ENCODE measurements at places on chromosomes 4 and X.

- no peak for DNase-seq
Observed at GRCh38 chr4:187451776-187452175, 543.8 kb upstream of the ZFP42 start.

- no peak for DNase-seq
Observed at GRCh38 chr4:90002441-90003062, 107.9 kb downstream of the MMRN1 start.

DNA sequence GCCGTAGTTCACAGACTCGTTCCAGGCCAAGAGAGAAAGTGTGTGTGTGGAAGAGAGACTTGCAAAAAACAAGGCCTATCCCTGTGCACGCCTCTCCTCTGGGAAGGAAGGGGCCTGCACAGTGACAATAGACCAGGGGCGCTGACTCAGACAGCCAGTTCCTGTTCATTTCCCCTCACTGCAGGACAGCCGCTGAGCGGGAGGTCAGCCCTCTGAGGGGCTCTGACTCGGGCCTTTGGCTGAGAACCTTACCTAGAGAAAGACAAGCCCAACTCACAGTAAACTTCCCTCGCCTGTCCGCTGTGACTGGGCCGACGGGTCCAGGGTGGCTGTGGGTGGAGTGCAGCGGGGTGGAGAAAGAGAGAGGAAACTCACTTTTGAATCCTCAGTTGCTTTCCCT is 52.1 kb downstream of the RTL5 start:
- no peak for DNase-seq

DNA sequence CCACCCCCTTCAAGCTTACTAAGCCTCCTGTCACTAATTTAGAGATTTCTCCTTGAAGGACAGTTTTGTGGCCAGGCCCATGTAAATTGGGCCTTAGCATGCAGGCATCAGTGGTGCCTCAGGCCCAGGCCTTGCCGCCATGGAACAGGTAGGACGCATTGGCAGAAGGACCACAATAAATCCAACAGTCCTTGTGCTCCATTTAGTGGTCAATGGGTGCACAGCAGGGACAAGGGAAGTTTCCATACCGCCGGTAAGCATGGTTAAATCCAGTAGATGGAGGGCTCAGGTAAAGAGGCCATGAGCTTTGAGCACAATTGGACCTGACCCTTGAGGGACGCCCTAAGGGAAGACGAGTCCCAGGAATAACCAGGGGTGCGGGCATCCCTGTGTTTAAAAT is 97.3 kb downstream of the UGT2B28 start:
- DNase-seq = no peak

DNA sequence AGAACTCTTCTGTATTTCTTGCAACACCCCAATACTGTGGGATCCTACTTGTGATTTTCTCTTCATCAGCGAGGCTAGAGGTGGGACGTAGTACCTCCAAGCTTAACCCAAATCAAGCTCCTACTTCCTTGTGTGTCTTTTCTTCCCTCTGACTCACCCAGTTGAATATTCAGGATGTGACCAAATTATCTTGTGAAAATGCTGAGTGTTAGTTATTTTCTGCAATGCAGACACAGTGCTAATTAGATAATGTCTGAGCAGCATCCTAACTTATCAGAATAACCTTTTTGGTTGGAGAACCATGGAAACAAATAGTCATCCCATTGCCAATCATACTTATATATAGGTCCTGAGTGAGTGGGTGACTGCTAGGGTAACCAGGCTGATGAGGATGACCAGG is 2.4 kb downstream of the MEPE start:
- DNase-seq = no peak

GRCh38 chr4:6938647-6939271 is 29.1 kb downstream of the TBC1D14 start:
- DNase-seq = no peak

GRCh38 chrX:125326599-125326998 is 6.9 kb downstream of the TEX13C start:
- no peak for DNase-seq

GRCh38 chr4:61201561-61201960 is 1.4 kb downstream of the ADGRL3 start:
- no peak for DNase-seq

DNA sequence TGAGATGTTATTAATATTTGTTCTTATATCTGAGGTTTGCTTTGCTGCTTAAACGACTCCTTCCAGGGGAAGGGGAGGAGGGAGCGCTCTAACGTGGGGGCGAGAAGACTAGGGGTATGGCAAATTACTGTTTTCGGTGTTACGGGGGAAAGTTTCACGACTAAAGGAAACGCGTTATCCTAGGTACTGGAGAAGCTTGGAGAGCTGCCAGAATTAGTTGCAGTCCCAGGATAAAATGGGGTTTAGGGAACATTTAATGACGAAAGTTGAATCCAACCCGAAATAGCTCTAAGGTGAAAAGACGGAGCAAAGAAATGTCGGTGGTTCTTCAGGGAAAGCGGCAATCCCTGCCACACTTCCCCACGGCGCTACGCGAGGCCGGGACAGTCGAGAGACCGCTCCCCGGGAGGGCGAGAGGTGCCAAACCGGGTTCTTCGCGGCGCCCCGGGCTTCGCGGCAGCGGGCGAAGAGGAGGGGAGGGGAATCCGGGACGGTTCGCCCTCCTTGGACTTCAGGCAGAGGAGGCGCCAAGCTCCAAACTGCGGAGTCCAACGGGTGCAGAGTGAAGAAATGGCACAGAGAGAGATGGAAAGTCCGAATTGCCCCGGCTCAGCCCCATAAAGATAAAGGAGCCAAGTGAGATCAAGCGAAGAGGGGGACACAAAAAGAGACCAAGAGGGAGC is 724 bp downstream of the THOC2 start:
- DNase-seq = no peak

DNA sequence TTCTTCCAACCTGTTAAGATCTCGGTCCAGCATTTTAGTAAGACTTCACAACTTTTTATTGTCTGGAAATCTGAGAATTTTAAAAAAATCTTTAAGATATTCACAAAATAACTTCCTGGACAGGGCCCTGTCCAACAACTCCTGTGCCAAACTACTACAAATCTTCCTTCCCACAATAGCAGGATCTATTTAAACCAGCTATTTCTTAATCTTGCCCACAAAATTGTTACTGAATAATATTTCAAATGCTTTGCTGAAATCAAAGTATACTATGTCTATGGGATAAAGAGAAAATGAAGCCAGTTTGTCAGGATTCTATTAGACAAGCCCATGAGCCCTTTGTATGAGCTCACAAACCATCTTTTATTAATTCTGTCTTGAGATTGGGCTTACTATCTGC is 104.1 kb upstream of the DDIT4L start:
- no peak for DNase-seq

- no peak for DNase-seq
Observed at GRCh38 chr4:11440481-11441193, 11.9 kb upstream of the HS3ST1 start.

GRCh38 chr4:154660052-154660451 is 47.6 kb upstream of the FGG start:
- DNase-seq = no peak

DNA sequence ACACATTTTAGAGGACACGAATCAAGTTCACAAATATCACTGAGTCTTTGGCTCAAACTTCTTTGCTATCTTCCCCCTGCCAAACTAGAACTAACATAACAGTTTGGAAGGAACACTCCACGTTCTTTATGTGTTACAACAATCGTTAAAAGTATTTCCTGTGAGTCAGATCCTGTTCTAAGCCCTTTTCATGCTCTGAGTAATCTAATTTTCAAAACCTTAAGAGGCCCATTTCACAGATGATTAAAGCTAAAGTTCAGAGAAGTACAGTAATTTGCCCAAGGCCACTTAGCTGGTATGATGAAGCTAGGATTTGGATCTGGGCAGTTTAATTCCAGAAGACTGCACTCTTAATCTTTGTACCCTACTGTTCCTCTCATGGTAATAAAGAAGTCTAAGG is 854.4 kb upstream of the INTU start:
- DNase-seq = no peak

- no peak for DNase-seq
Observed at GRCh38 chr4:130359542-130359941, 1263.6 kb downstream of the C4orf33 start.

GRCh38 chr4:180493299-180493698 is 1749.9 kb upstream of the TENM3 start:
- no peak for DNase-seq

GRCh38 chr4:921830-922331 is 10.2 kb downstream of the GAK start:
- DNase-seq = no peak

DNA sequence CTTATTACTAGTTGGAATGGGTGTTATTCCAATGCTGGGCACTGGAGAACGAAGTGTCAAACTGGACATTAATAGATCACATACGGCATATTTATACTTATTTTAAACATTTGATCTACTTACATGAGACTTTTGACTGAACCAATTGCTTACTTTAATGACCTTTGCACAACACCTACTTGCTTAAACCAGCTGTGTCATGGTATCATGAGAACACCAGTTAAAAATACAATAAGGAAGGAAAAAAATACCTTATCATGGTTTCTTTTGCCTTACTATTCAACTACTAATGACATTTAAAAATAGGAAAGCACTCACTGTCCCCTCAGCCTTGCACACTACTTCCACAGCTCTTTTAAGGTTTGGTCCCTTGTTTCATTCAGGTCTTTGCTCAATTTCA is 146.9 kb downstream of the FAM13A start:
- DNase-seq = no peak

DNA sequence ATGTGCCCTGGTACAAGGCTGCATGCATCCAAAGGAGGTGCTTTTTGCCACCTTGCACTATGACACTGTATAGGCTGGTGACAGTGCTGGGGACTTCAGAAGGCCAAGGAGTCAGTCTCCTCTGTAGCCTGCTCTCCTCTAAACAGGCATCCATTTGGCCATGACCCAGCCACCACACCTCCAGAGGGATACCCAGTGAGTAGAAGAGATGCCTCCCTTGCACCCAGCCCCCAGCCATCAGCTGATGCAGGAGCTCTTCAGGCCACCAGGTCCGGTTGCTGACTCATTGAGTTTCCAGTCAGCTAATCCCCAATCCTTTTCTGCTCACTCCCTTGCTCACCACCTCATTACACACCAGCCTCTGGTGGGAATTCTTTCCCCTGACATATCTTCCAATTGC is 99.8 kb downstream of the PJA1 start:
- DNase-seq = no peak

DNA sequence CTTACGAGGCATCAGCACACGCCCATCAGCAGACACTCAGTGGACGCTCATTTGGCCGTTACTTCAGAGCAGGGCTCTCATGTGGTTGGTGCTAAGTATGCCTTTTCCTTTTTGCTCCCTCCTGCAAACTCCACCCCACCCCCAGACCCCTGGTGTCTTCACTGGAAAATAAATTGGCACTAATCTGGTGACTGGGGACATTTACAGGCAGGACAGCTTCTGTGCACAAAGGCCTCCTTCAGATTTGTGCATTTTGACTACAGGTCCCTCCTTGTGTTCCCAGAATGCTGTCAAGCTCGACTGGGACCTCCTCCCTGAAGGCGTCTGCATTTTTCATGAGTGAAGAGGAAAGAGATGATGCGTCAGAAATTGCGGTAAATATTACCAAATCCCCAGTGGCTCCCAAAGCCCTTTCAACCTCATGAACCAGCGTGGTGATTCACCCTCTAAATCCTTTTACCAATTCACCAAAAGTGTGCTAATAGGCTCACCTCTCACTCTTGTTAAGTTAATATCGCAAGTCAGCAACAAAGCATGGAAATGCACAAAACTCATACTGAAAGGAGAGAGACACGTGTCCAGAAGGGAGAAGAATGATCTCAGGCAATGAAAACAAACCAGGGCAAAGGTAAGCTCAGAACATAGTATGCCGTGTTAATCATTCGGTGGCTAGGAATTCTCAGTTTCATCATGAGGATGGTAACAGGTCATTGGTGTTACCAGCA is 119.0 kb downstream of the NKX6-1 start:
- DNase-seq = no peak

DNA sequence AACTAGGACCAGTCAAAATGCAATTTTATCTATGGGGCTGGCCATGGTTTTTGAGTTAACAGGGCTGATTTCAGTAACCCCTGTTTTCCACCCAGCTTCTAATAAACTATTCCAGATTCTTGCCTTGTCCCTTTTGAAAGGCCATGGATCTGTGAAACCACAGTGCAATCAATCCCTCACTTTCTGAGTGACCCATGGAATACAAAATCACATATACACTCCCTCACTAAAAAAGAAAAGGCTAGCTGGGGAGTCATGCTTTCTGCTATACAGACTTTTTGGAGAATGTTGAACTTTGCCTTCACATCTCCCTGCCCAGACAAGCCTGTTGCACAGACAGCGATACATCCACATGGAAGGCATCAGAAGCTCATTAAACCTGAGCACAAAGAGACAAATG is 47.9 kb downstream of the MAD2L1 start:
- DNase-seq = no peak

- DNase-seq = no peak
Observed at GRCh38 chr4:76203541-76203940, 10.1 kb downstream of the SCARB2 start.

GRCh38 chr4:99961711-99962110 is 11.6 kb upstream of the H2AZ1 start:
- no peak for DNase-seq

- DNase-seq = no peak
Observed at GRCh38 chrX:74286950-74287740, 16.8 kb upstream of the ZCCHC13 start.

DNA sequence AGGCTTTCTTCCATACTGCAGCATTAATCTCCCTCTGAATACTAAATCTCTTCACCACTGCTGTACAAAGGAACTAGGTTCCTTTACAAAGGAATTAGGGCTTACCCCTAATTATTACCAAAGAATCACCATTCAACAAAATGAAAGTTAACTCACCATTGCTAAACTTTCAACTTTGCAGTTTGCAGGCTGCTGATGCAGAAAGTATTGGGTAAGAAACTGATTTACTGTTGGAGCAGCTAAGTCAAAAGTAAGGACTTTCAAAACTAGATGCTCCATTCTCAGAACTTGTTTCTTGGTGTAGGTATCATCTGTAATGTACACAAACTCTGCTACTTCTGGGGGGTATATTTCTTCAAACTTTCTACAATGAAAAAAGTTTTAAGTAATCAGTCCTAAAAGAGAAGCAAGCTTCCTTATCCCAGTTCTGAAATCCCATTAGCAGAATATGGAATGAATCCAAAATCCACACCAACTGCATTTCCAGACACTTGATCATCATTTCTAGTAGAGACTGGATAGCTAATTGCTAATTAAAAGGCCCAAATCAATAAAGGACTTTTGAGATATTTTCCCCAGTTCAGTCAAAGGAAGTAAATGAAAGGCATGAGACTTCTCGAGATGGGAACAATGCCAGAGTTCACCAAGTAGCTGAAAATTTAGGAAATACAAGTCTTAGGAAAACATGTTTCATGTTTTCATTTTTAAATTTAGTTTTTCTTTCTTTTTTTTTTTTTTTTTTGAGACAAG is 4.3 kb downstream of the CCNA2 start:
- DNase-seq = no peak

- DNase-seq = no peak
Observed at GRCh38 chrX:102892103-102892502, 45.0 kb upstream of the RAB40AL start.

DNA sequence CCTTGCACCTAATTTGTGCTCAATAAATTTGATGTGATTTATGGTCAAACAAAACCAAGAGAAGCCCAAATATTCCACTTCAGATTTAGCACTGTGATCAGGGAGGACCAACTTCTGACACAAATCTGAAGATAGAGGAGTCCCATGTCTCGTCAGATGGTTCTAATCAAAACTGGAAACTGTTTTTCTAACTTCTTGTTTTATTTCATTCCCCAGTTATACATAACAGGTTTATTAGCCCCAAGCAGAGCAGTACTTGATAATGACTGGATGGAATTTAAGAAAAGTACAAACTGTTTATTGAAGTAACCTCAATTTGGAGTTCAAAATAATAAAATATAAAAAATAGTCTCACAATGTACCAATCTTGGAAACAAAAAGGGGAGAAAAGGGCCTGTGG is 310.3 kb downstream of the LDB2 start:
- DNase-seq = no peak
